ENCODE measurements at places on chromosomes 1 and 21. TPM values are rescaled to one million over a fixed set of nuclear protein-coding genes. Genes with fewer than 3 reads are reported as not detected.

Gene GBP3
- 5.0 TPM for polyA plus RNA-seq

Gene FMO5
- 3.0 TPM for polyA plus RNA-seq

Gene NCF2
- 2.5 TPM for polyA plus RNA-seq

Gene NECAP2
- polyA plus RNA-seq, result 59.1 TPM

Gene GNG4
- 19.4 TPM for polyA plus RNA-seq

Gene HSD3B2
- 1.4 TPM for polyA plus RNA-seq

Gene ECE1
- polyA plus RNA-seq, result 313 TPM

Gene FAM72D
- polyA plus RNA-seq, result 0.33 TPM

Gene HSD11B1
- polyA plus RNA-seq, result 32.0 TPM

Gene HTR1D
- polyA plus RNA-seq, result 0.05 TPM

Gene TTC22
- polyA plus RNA-seq, result 0.47 TPM

Gene PEX10
- 19.3 TPM for polyA plus RNA-seq

Gene EFHD2
- polyA plus RNA-seq, result 25.5 TPM

Gene LCE2A
- not detected for polyA plus RNA-seq

Gene CYP4B1
- 0.38 TPM for polyA plus RNA-seq

Gene SPATA17
- 0.16 TPM for polyA plus RNA-seq

Gene TMOD4
- 0.15 TPM for polyA plus RNA-seq

Gene TP73
- 0.03 TPM for polyA plus RNA-seq

Gene MCOLN3
- 0.71 TPM for polyA plus RNA-seq

Gene AK5
- 3.5 TPM for polyA plus RNA-seq

Gene SHISA4
- 11.3 TPM for polyA plus RNA-seq

Gene PLA2G2A
- 262 TPM for polyA plus RNA-seq

Gene GUCA2A
- not detected for polyA plus RNA-seq

Gene ADARB1
- polyA plus RNA-seq, result 22.3 TPM

Gene GORAB
- 9.7 TPM for polyA plus RNA-seq

Gene DENND1B
- 2.9 TPM for polyA plus RNA-seq

Gene LMX1A
- not detected for polyA plus RNA-seq

Gene LCE3D
- not detected for polyA plus RNA-seq

Gene SPRR3
- not detected for polyA plus RNA-seq

Gene TESK2
- 10.5 TPM for polyA plus RNA-seq

Gene NBPF6
- polyA plus RNA-seq, result not detected

Gene OR2L8
- polyA plus RNA-seq, result not detected

Gene MYOC
- 0.56 TPM for polyA plus RNA-seq

Gene OR2L13
- 0.04 TPM for polyA plus RNA-seq

Gene FCGR3B
- polyA plus RNA-seq, result 6.4 TPM

Gene HMGCS2
- polyA plus RNA-seq, result 0.17 TPM

Gene ACTN2
- polyA plus RNA-seq, result 1.6 TPM

Measured in ovary (tissue), 10 donors.